ENCODE measurements at places on chromosomes 7 and 10. TPM values are rescaled to one million over a fixed set of nuclear protein-coding genes. Genes with fewer than 3 reads are reported as not detected.

The RBM20 gene
- polyA plus RNA-seq: not detected

GRCh38 chr7:127417346-127417745 is 24.8 kb upstream of the ZNF800 start:
- no peaks in the 10 kb centered on the region for H3K27me3 ChIP-seq
- H3K36me3 ChIP-seq: peaks cover 4% of the 10 kb centered on the region
- H3K4me1 ChIP-seq: peaks cover 52% of the 10 kb centered on the region

DNA sequence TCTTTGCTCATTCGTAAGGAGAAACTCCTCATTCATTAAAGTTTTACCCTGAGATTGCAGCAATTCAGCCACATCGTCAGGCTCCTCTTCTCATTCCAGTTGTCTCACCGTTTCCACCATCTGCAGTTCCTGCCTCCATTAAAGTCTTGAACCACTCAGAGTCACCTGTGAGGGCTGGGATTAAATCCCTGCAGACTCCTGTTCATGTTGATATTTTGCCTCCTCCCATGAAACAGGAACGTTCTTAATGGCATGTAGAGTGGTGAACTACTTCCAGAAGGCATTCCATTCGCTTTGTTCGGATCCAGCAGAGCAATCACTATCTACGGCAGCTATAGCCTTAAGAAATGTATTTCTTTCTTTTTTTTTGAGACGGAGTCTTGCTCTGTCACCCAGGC is 96.5 kb upstream of the FAM20C start:
- no peak for DNase-seq
- H3K27ac ChIP-seq: no peak overlapping the region
- no peaks in the 10 kb centered on the region for H3K27me3 ChIP-seq
- H3K4me3 ChIP-seq: no peak overlapping the region
- peaks cover under 1% of the 10 kb centered on the region for H3K4me1 ChIP-seq
- H3K36me3 ChIP-seq: no peaks in the 10 kb centered on the region

The ADGRA1 gene
- polyA plus RNA-seq: not detected

DNA sequence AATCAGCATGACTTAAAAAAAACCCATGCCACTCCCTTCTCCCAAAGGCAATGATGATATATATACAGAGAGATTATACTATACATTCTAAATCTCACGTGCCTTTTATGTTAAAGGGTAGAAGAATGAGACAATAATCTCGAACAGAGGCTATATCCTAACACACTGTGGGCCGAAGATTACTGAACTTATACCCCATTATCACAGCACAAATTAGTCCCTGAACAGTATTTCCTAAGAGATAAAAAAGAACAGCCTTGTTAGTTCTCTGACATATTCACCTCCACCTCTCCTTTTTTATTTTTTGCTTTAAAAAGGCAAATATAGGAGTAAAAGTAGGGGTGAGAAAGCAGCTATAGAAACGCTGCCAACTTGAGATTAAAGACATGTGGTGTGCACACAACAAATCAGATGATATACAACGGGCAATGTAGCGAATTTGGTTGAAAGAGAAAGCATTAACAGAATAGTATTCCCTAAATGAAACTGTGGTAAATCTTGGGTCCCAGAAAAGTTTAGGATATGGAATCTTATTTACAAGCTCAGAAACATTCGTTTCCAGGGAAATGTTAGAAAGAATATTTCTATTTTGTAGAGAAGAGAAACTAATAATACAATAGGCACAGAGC is 69.5 kb downstream of the JMJD1C start:
- DNase-seq: no peak
- H3K4me3 ChIP-seq: no peak overlapping the region
- no peak overlapping the region for H3K27ac ChIP-seq

The ZPBP gene
- not detected for polyA plus RNA-seq

GRCh38 chr10:131034451-131034850 is 277.1 kb downstream of the TCERG1L start:
- peaks cover 1% of the 10 kb centered on the region for H3K27me3 ChIP-seq
- no peak for DNase-seq
- no peak overlapping the region for H3K27ac ChIP-seq
- H3K4me1 ChIP-seq: no peaks in the 10 kb centered on the region
- no peak overlapping the region for H3K4me3 ChIP-seq

The GNG11 gene
- polyA plus RNA-seq: 1.5 TPM

The SLK gene
- 8.6 TPM for polyA plus RNA-seq

The GDF10 gene
- polyA plus RNA-seq: not detected

GRCh38 chr7:77426052-77426404 is 9.9 kb upstream of the GSAP start:
- peaks cover 28% of the 10 kb centered on the region for H3K4me1 ChIP-seq
- no peaks in the 10 kb centered on the region for H3K36me3 ChIP-seq
- DNase-seq: no peak
- no peak overlapping the region for H3K4me3 ChIP-seq
- peaks cover 7% of the 10 kb centered on the region for H3K27me3 ChIP-seq

DNA sequence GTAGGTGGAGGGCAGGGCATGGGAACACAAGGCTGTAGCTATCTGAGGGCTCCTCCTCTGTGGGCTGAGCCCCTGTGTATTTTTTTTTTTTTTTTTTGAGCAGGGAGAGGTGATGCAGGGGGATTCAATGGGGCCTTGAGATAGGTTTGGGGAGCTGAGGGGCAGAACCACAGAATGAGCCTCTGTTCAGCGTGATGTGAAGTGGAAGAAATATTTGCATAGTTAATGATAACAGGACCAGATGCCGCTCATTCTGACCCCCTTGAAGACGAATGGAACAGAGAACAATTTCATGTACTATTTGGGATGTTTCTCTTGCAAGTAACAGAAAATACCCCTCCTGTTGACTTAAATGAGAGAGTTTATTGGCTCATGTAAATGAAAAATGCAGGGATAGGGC is 69.7 kb upstream of the EMX2 start:
- H3K27ac ChIP-seq: no peak overlapping the region
- H3K27me3 ChIP-seq: no peaks in the 10 kb centered on the region
- H3K4me1 ChIP-seq: no peaks in the 10 kb centered on the region
- no peak for DNase-seq

- H3K36me3 ChIP-seq: no peaks in the 10 kb centered on the region
- no peaks in the 10 kb centered on the region for H3K4me1 ChIP-seq
- no peak for DNase-seq
- no peak overlapping the region for H3K4me3 ChIP-seq
- peaks cover 2% of the 10 kb centered on the region for H3K27me3 ChIP-seq
- no peak overlapping the region for H3K27ac ChIP-seq
Observed at GRCh38 chr7:44268671-44269070, 56.7 kb downstream of the CAMK2B start.

The SLC16A12 gene
- not detected for polyA plus RNA-seq

The OR2AE1 gene
- polyA plus RNA-seq: not detected

DNA sequence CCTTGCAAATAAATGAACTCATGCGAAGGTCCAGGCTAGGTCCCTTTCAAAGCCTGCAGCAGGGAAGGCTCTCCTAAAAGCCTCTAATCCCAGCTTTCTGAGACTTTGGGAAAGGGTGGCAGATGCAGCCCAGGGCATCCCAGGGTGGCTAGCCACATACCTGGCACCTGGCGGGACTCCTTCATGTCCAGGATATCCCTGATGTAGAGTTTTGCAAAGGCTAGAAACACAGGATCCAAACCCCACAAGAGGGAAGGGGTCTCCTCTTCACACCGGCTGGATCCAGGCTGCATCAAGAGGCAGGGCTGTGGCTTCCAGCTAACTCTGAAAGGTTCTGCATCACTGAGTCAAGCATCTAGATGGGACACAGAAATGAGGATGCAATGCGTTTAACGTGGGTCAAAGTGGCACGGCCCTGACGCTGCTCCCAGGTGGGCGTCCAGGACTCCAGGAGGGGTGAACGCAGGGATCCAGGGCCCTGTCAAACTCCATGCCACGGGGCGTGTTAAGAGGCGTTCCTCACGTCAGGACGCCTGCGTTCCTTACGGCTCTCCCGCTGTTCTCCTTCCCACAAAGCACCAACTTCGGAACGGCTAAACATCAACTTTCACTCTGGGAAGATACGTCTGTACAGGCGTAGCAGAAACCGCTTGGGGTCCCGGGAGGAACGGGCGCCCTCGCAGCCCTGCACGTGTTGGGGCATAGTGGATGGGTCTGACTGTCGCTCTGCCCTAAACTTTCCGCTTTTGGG is 507 bp downstream of the STN1 start:
- H3K27me3 ChIP-seq: peaks cover 14% of the 10 kb centered on the region
- peaks cover 61% of the 10 kb centered on the region for H3K4me1 ChIP-seq
- H3K36me3 ChIP-seq: peaks cover 12% of the 10 kb centered on the region

The TMEM26 gene
- not detected for polyA plus RNA-seq

The CH25H gene
- not detected for polyA plus RNA-seq

The NEUROG3 gene
- polyA plus RNA-seq: not detected

- no peak for DNase-seq
- no peak overlapping the region for H3K4me3 ChIP-seq
- H3K27me3 ChIP-seq: peaks cover 2% of the 10 kb centered on the region
- no peak overlapping the region for H3K27ac ChIP-seq
- peaks cover 10% of the 10 kb centered on the region for H3K4me1 ChIP-seq
Observed at GRCh38 chr7:151371266-151371665, 29.7 kb downstream of the NUB1 start.

The TFPI2 gene
- not detected for polyA plus RNA-seq

DNA sequence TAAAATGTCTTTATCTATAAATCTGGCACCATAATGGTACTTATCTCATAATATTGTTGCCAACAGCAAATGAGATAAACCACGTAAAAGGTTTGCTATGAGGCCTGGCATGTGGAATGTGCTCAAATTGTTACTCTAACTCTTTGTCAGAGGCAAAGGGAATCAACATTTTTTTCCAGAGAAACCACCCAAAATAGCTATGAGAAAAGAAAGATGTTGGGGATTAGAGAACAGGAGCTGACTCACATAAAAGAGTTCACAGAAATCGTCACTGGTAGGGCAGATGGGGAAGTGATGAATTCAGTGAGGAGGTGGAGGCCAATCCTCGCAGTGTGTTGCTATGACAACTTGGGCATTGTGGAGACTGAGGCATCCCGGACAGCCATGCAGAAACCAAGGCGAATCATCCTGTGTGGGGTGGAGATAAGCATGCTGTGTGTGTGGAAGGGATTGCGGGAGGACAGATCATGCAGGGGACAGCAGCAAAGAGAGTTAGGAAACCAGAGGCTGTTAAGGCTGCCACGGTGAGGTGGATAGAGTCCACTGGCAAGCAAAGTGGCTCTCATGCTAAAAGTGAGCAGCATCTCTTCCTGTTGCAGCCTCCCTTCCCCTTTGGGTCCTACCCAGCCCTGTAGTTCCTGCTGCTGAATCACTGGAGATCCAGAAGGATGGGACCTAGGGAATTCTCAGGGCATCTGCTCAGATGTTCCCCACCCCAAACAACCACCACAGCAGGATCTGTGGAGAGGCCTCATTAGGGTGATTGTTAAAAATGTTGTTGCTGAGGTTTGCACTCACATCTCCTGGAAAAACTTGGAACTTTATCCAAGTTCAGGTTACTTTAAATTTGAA is 103.9 kb downstream of the CUBN start:
- peak overlapping the region; percentile 63 for H3K4me3 ChIP-seq
- no peaks in the 10 kb centered on the region for H3K36me3 ChIP-seq
- peak; percentile 58 for DNase-seq
- peaks cover 87% of the 10 kb centered on the region for H3K4me1 ChIP-seq

DNA sequence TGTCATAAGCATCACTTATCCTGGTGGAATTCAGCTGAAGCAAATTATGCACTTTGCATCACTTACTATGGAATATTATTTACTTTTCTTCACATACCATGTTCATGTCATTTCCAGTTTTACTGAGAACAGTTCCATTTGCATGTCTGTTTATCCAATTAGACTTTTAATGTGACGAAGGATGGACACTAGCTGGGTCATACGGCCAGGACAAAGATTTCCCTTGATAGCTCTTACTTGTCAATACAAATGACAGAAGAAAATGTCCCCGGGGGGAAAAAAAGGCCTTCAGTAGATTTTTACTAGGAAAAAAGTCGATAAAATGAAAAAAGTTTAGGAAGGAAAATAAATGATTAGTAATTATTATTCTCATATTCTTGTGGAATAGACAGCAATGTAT is 106.6 kb downstream of the RAPGEF5 start:
- no peak overlapping the region for H3K27ac ChIP-seq
- H3K36me3 ChIP-seq: no peaks in the 10 kb centered on the region

The ANKRD30A gene
- polyA plus RNA-seq: not detected

DNA sequence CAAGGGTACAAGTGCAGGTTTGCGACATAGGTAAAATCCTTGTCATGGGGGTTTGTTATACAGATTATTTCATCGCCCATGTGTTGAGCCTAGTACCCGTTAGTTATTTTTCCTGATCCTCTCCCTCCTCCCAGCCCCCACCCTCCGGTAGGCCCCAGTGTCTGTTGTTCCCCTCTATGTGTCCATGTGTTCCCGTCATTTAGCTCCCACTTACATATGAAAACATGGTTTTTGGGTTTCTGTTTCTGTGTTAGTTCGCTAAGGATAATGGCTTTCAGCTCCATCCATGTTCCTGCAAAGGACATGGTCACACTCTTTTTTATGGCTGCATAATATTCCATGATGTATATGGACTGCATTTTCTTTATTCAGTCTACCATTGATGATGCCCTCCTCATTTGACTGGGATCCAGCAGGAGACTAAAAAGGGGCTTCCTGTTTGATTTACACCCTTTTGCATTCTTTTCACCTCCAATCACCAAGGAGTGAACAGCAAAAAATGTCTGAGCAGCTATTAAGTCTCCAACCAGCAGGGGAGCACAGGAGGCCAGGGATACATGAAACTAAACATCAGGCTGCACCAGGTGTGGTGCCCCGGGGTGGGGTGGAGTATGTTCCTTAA is 188.2 kb downstream of the SKIDA1 start:
- no peak overlapping the region for H3K4me3 ChIP-seq
- H3K27ac ChIP-seq: no peak overlapping the region
- H3K36me3 ChIP-seq: no peaks in the 10 kb centered on the region

GRCh38 chr7:141956084-141956483 is 9.3 kb upstream of the CLEC5A start:
- H3K36me3 ChIP-seq: no peaks in the 10 kb centered on the region
- H3K27ac ChIP-seq: no peak overlapping the region
- no peak overlapping the region for H3K4me3 ChIP-seq
- H3K4me1 ChIP-seq: no peaks in the 10 kb centered on the region
- no peak for DNase-seq

GRCh38 chr7:11437994-11438393 is 394.0 kb downstream of the THSD7A start:
- H3K27me3 ChIP-seq: no peaks in the 10 kb centered on the region
- H3K4me3 ChIP-seq: no peak overlapping the region
- H3K4me1 ChIP-seq: no peaks in the 10 kb centered on the region
- no peak overlapping the region for H3K27ac ChIP-seq

DNA sequence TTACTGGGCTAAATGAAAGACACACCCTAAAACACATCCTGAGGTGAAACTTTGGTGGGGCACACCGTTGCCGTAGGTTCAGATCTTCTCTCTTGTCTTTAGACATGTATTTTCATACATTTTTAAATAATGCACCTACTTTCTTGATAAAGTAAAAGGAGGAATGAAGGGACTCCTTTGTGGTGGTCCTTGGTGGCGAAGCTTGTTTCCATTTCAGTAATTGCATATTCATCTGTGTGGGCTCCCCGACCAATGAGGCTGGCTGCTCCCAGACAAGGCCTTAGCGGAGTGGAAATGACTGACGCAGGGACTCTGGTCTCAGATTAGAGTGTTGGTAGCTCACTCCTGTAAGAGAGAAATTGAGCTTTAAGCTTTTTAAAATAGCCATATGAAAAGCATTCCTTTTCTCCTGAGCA is 815 bp downstream of the CCSER2 start:
- H3K4me3 ChIP-seq: peak overlapping the region; percentile 96
- H3K27ac ChIP-seq: peak overlapping the region; percentile 97
- peak; percentile 62 for DNase-seq
- H3K36me3 ChIP-seq: no peaks in the 10 kb centered on the region
- H3K27me3 ChIP-seq: peaks cover 31% of the 10 kb centered on the region
- H3K4me1 ChIP-seq: peaks cover 35% of the 10 kb centered on the region

All from immature natural killer cell (primary cell).